Stimulated activated CD4-positive, alpha-beta T cell treated with anti-CD3 and anti-CD28 coated beads, Interleukin-2, amount 100 ng/mL, for 24 hours (primary cell): ENCODE measurements at places on chromosomes 6 and 20.

- DNase-seq, result no peak
Measured at GRCh38 chr6:110687326-110687725, 127.9 kb downstream of the CDK19 start.

GRCh38 chr6:98054453-98054852 lies 771.4 kb upstream of the MMS22L start:
- no peak for DNase-seq

DNA sequence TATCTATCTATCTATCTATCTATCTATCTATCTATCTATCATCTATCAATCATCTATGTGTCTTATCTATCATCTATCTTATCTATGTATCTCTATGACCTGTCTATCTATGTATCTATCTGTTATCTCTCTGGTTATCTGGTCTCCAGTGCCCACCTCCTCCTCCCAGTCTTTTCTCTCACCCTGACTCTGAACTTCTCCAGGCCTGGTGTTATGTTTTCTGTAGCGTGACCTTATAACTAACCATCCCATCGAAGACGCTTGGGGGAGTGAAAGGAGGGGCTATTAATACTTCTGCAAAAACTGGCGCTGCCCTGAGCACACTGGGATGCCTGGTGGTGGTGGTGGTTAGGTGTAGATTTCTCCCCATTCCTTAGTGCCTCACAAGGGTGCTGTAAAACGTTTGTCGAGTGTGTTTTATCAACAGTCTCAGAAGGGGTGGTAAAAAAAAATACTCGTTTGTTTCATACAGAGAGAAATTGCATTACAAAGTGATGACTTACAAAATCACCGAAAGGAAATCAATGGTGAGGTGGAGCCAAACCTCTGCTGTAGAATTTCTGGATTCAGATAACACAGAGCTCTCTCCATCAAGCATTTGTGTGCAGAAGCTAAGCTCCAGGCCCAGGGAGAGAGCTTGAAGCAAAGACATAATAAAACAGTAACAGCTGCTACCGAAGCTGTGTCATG lies 156.2 kb downstream of the BCAS1 start:
- DNase-seq, result no peak

DNA sequence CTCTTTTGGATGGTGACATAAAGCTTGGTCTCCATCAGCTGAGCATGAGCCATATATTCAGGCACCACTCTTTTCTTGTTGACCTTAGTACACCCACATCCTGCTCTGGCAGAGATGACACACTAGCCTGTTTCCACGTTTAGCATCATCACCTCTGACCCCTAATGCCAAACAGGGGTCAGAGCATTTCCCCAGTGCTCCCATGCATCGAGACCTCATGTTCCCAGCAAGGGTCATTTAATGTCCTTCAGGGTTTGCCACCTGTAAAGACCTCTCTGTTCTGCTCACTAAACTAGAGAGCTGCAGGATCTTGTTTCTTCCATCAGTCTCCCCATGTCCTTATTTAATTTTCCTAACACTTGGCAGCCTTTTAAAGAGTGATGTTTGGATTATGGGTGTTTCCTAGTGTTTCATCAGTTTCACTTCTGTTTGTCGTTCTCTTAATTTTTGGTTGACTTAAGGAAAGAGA lies 97.5 kb downstream of the AIG1 start:
- no peak for DNase-seq

DNA sequence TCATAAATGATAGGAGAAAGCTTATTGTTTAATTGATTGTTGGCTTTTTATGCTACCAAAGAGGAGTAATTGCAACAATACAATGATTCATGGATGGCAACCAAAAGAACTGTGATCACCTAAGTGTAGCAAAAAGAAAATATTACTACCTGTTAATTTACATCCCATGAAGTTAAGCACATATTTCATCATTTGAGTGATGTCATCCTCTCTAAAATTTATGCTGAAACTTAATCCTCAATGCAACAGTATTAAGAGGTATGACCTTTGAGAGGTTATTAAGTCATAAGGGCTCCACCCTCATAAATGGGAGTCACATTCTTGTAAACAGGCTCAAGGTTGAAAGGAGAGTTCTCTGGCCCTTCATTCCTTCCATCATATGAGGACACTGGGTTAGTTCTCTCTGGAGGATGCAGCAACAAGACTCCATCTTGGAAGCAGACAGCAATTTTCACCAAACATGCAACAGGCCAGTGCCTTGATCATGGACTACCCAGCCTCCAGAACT lies 190.6 kb upstream of the GRIK2 start:
- DNase-seq, result no peak

GRCh38 chr6:52015953-52016352 lies 71.5 kb downstream of the PKHD1 start:
- no peak for DNase-seq

- no peak for DNase-seq
Measured at GRCh38 chr6:117915846-117916245, 8.8 kb downstream of the SLC35F1 start.

DNA sequence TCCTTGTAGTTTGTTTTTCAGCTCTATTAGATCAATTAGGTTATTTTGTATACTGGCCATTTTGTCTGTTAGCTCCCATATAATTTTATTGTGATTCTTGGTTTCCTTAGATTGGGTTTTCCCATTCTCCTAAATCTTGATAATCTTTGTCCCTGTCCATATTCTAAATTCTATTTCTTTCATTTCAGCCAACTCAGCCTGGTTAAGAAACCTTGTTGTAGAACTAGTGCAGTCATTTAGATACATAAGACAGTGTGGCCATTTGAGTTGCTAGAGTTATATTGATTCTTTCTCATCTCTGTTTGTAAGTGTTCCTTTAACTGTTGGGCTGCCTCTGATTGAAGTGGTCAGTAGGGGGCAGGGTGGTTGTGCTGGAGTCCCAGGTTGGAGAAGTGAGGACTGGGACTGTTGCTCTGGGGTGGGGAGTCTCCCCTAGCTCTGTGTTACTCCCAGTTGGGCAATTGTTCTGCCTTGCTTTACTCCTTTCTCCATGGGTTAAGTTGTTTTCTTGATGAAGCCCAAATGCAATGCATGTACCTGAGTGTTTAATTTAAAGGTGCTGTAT lies 98.8 kb upstream of the NRN1 start:
- no peak for DNase-seq

DNA sequence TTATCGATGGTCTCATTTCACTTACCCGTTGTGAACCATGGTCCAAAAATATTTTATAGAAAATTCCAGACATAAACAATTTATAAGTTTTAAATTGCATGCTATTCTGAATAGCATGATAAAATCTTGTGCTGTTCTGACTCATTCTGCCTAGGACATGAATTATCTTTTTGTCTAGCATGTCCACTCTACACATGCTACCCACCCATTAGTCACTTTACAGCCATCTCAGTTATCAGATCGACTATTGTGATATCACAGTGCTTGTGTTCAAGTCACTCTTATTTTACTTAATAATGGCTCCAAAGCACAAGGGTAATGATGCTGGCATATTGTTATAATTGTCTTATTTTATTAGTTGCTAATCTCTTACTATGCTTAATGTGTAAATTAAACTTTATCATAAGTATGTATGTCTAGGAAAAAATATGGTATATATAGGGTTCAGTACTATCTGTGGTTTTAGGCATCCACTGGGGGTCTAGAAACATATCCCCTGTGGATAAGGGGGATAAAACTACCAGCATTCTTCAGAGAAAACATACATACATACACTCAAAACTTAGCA lies 252.0 kb upstream of the HTR1E start:
- DNase-seq, result no peak

DNA sequence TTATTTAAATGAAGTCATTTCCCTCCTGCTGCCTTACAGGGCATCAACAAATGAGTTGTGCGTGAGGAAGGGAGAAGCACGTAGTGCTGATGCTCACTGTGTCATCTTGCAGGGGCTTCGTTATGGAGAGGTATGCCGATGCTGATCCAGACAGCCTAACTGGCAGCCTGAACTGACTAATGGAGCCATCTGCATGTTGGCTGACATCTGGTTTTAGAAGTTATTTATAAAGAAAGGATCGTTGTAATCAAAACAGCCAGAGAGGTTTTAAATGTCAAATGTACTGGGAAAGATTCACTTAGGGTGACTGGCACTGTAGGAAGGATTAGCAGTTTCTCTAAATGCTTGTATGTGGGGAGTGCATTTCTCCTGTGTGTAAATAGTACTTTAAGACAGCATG lies 54.6 kb downstream of the FARS2 start:
- DNase-seq, result no peak

DNA sequence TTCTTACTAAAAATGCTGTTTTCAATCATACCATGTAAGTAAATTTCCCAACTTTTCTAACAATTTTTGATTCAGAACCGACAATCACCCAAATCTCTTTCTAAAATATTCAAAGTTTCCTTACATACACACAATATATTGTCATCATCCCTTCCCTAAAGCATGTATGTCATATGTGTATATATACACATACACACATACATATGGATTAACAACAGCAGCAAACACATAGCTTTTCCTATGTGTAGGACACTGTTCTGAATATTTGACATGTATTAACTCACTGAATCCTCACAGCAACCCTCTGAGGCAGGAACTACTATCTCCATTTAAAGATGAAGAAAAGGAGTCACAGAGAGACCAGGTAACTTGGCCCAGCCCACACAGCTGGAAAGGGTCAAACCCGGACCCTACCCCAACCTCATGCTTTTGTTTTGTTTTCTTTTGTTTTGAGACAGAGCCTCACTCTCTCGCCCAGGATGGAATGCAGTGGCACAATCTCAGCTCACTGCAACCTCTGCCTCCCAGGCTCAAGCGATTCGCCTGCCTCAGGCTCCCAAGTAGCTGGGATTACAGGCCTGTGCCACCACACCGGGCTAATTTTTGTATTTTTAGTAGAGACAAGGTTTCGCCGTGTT lies 7.2 kb downstream of the FYN start:
- no peak for DNase-seq
